ENCODE measurements at places on chromosomes 1 and 21.

DNA sequence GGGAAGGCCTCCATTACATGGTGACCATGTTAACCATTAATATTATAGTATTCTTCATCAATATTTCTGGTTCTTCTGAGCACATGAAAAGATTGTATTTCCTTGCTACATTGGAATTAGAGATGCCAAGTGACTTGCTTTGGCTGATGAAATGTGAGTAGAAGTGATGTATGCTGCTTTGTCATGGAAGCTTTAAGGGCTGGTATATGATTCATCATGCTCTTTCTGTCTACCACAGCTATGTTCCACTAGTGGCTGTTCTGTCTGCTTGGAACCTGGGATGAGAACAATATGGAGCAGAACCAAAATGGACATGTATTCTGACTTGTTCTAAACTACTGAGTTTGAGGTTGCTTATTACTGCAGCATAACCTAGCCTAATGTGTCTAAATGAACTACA lies 163.3 kb downstream of the TM2D1 start:
- DNase-seq: peak; percentile 17

GRCh38 chr1:213619026-213619425 lies 368.7 kb upstream of the PROX1 start:
- DNase-seq: no peak

- no peak for DNase-seq
Observed at GRCh38 chr1:164033782-164034181, 525.2 kb upstream of the PBX1 start.

GRCh38 chr1:212490276-212490675 lies 57.6 kb downstream of the NENF start:
- no peak for DNase-seq

GRCh38 chr21:28805885-28806284 lies 186.8 kb downstream of the LTN1 start:
- DNase-seq: peak; percentile 70

DNA sequence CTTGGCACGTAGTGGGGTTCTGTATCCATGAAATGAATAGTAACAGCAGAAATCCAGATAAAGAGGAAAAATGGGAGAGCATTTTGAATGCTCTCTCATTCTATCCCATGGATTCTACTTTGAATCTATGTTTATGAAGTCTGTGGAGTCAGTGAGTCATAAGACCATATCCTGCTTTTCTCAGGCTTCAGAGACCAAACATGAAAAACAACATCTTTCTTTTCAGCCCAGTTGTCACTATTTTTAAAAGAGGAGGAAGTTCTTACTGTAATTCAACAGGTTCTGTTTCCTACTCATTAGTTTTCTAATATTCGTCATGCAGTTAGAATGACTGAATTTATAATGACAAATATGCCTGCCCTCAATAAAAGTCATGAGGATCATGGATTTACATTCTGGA lies 39.4 kb upstream of the CD55 start:
- no peak for DNase-seq

GRCh38 chr21:26140164-26140579 lies 30.4 kb downstream of the APP start:
- DNase-seq: peak; percentile 87

GRCh38 chr1:65388908-65389695 lies 31.4 kb upstream of the LEPR start:
- no peak for DNase-seq

DNA sequence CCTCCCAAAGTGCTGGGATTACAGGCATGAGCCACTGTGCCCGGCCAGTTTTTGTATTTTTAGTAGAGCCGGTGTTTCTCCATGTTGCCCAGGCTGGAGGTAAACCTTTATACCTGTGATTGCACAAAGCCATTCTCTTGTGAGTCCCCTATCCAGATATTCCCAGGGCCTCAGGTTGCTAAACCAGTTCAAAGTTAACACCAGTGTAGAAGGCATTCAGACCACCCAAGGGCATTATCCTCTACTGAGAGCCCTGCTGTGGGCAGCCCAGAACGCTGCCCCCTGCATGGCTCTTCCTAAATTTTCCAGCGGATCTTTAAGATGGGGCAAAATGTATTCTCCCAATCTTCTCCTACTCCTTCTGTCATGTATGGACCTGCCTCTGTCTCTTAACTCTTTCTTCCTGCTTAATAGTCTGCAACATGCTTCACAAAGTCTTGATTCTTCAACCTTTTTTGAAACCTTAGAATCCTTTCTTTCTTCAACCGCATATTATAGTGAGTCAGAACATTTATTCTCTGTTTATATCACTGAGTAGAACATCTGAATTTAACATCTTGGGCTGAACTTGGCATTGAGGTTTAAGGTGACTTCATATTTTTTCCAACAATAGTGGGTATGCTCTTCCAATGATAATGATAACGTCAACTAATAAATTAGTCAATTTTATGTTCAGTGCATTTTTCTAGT lies 36.0 kb downstream of the UBE4B start:
- no peak for DNase-seq

GRCh38 chr1:118918940-118919259 lies 69.2 kb downstream of the TBX15 start:
- no peak for DNase-seq

DNA sequence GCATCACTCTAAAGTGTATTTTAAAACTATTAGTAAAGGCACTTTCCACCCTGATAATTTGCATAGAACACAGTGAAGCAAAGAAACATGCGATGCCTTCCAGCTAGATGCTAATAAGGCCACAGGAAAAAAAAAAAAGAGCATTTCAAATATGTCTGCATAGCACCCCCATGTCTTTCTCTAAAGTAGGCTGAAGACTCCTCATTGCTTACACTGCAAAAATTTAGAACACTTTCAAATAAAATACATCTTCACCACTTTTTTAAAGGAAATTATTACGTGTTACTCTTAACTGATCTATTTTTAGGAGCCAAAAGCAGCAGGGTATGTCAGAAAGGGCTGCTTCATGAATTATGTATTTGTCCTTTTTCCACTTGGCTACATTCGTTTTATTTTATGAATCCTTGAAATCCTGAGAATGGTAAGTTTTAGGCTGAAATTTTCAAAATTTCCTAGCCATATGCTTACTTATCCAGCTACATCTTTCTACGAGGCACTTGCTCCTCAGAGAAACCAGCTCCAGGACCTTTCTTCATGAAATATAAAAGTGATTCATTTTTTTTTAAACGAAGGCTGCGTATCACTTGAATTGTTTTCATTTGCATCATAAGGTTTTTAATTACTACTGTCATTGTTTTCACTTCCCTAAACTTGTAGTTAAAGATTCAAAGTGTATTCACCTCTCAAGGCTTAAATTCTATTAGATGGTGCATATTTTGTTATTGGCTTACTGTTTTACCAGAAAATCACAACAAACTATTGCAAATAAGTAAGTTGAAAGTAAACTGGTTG lies 513.0 kb downstream of the PTPRC start:
- no peak for DNase-seq

GRCh38 chr21:31879241-31879650 lies 6.4 kb downstream of the HUNK start:
- DNase-seq: no peak

DNA sequence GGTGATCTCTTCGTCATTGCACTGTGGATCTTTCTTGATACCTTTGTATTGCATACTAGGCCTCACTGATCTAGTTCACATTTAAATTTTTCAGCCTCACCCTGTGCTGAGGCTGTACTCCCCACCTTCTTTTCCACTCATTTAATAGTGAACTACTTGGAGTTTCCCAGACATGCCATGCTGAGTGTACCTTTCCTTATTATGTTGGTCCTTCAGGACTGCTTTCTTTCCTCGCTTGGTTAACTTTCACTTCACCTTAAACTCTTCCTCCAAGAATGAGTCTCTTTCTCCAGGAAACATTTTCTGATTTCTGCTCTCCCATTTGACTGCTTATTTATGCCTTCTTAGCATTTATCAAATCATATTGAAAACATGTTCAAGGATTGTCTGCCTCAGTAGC lies 20.8 kb downstream of the RNF2 start:
- no peak for DNase-seq

- DNase-seq: no peak
Observed at GRCh38 chr1:25146451-25146855, 85.8 kb downstream of the SYF2 start.

- no peak for DNase-seq
Observed at GRCh38 chr1:185473186-185473585, 156.1 kb upstream of the IVNS1ABP start.

DNA sequence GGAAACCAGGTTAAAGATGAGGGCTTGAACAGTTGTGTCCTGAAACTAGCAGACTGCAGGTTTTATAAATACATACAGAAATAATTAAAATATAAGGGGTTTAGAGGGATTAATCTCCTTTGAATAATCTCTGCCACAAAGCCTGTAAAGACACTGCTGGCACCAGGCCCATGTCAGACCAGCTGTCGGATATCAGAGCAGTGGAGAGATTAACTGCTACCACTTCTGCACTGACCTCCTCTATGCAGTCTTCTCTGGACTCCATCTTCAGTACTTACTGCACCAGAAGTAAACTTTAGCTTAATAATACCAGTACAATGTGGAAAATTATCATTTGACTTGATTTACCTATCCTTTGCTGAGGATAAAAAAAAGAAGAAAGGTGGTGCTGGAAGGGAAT lies 128.6 kb downstream of the LHX4 start:
- no peak for DNase-seq

- no peak for DNase-seq
Observed at GRCh38 chr1:150772326-150772725, 6.7 kb upstream of the CTSS start.

GRCh38 chr1:161733526-161733925 lies 12.2 kb downstream of the FCRLB start:
- DNase-seq: peak; percentile 94

DNA sequence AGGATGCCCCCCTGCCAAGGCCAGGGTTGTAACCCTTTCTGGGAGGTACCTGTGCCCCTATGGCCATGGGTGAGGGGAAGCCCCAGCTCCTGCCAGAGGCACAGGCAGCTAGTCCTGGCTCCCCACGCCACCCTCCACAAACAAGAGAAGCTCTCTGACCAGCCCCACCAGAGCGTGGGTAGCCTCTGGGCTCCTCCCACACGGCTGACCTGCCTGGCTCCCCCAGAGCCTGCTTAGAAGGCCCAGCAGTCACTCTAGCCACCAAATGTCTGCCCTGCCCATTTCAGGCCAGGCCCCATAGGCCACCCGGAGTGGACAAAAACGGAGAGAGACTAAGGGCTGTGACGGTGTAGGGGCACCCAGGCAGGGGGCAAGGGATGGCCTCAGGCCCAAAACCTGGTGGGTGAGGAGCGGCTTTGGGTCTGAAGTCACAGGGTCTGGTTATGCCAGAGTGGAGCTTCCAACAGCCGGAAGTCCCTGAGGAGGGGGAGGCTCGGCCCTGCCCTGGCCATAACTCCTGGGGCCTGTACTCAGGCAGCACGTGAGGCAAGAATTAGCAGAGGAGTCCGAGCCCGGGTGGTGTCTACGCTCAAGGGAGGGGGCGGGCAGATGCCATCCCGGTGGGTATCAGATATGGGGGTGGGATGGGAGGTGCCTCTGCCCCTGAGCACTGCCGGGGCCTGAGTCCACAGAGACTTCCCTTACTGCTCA lies 155.4 kb downstream of the CASZ1 start:
- no peak for DNase-seq

DNA sequence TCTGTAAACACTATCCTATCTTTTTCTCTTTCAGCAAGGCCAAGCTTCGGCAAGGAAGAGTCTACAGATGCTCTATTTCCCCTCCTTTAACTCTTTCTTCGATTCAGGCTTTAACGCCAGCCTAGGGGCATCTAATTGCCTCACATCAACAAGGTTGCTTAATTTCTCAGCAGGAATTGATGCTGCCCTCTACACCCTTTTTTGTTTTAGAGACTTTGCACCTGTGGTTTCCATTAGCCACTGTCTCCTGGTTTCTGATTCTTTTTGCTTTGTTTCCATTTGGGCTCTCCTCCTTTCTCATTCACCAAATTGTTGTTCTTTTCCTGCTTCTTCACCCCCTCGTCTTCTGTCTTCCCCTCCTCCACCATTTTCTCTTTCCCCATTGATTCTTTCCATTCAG lies 202.4 kb upstream of the HMCN1 start:
- DNase-seq: no peak

DNA sequence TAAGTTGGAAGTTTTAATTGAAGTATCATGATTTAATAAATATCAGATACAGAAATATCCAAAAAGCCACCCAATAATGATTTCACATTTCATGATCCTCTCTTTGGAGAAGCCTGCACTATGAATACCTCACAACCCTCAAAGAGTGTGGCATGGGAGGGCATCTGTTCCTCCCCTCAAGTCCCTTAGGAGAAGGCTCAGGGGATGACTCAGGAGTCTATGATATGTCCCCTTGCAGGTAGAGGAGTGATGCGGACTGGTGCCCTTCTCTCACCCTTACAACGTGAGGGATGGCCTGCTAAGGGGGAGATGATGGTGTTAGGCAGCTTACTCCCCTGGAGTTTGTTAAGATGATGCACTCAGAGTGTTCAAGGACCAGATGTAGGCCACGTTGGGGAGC lies 303.3 kb upstream of the DUSP10 start:
- DNase-seq: no peak

DNA sequence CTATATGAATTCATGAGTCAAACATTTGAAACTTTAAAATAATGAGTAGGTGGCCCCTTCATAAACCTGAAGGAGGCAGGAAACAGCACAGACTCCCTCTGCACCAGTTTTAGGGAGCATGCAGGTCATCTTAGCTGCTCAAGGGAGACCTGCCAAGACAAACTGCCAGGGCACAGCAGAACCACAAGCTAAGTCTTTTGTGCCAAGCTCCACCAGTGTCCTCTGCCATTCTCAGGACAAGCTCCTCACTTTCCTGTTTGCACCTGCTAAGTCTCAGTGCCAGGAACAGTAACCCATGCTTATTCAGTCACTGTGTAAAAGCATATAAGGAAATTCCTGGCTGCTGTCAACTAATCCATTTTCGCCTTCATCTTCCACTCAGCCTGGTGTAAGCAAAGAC lies 368.9 kb downstream of the SEC16B start:
- no peak for DNase-seq

GRCh38 chr1:211133393-211133835 lies 534 bp downstream of the KCNH1 start:
- DNase-seq: no peak

DNA sequence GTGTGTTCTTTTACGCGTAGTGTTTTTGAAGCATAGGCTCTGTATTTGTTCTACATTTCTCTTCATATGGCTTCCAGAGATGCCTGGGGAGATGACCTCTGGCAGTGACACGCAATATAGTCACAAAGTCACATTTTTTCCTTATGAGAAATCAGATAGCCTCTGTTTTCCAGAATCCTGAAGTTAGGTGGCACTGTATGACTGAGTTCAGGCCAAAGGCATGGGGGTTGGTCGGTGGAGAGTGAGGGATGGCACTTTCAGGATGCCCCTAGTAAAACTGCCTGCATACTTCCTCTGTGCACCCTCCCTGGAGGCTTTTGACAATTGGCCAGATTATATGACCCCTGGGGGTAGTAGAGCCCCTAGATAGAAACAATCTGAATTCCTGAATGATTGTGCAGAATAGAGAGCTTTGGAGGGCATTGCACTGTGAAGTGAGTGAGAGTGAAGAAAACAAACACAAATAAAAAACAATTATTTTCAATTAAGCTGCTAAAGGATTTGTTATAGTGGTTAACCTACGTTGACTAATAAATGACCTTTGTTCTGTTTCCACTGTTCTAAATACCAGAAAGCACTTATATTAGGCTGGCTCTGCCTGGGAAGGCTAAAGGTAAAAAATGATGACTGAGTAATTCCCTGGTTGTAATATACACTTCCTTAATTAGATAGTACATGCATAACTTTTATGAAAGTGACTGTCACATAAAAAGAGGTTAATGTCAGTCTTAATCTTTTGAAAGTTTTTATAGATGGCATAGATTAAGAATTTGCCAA lies 1660.8 kb downstream of the PLA2G4A start:
- no peak for DNase-seq

- DNase-seq: no peak
Observed at GRCh38 chr1:24169286-24169685, 17.8 kb downstream of the IFNLR1 start.

All from AG09309 (cell line).